ENCODE measurements at places on chromosomes 7 and 10.
A peak's percentile ranks its signal among the peaks of the same experiment; 100 is the strongest.

GRCh38 chr7:107090457-107090856, 46.0 kb downstream of the PRKAR2B start:
- DNase-seq: no peak

DNA sequence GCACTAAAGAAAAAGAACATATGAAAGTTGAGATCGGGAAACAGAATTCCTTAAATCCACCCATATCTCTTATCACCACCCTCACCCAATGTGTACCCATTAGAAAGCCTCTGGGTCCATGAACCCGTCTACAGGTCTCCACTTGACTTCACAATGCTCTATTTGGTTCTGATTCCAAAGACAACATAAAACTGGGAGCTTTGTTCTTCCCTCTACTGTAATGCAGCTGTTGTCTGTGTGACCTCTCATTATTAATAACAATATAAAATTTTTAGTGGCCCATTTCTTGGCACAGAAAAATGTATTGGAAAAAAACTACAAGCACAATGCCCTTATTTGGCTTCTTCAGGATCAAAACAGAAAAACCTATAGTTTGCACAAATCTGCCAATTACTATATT, 30.0 kb downstream of the DOCK4 start:
- DNase-seq: no peak

- no peak for DNase-seq
These were observed 147.8 kb downstream of the ELAPOR2 start for GRCh38 chr7:86911659-86912058.

- DNase-seq: no peak
These were observed 218.3 kb downstream of the FAM107B start for GRCh38 chr10:14556285-14556956.

GRCh38 chr7:84204655-84205054, 10.1 kb upstream of the SEMA3A start:
- DNase-seq: no peak

- no peak for DNase-seq
These were observed 103.4 kb downstream of the EVX1 start for GRCh38 chr7:27345997-27346396.

- DNase-seq: no peak
These were observed 10.0 kb upstream of the STAMBPL1 start for GRCh38 chr10:88870089-88870488.

GRCh38 chr10:24118246-24118645, 90.7 kb upstream of the KIAA1217 start:
- DNase-seq: no peak

DNA sequence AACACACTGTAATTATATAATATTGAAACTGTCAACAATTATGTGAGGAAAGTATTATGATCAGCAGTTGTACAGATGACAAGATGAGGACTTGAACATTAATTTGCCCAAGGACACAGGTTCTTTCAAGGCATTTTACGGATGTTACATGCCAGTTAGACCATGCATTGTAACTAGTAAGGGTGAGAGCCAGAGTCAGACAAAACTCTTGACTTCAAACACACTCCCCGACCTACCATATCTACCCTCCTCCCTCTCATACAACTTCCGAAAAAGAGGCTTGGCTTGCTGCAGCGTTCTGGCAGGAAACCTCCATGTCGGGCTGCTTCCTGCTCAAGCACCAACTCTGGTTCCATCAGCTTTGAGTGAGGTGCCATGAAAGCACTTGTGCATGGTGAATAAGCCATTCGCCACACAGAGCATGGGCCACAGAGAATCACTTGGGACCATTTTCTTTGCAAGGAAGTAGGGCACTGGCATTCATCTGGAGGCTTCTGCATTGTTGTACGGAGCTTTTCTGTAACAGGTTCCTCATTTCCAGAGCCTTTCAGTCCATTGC, 53.2 kb downstream of the FOXI2 start:
- DNase-seq: no peak

- no peak for DNase-seq
These were observed 218.7 kb downstream of the FANK1 start for GRCh38 chr10:126114884-126115555.

DNA sequence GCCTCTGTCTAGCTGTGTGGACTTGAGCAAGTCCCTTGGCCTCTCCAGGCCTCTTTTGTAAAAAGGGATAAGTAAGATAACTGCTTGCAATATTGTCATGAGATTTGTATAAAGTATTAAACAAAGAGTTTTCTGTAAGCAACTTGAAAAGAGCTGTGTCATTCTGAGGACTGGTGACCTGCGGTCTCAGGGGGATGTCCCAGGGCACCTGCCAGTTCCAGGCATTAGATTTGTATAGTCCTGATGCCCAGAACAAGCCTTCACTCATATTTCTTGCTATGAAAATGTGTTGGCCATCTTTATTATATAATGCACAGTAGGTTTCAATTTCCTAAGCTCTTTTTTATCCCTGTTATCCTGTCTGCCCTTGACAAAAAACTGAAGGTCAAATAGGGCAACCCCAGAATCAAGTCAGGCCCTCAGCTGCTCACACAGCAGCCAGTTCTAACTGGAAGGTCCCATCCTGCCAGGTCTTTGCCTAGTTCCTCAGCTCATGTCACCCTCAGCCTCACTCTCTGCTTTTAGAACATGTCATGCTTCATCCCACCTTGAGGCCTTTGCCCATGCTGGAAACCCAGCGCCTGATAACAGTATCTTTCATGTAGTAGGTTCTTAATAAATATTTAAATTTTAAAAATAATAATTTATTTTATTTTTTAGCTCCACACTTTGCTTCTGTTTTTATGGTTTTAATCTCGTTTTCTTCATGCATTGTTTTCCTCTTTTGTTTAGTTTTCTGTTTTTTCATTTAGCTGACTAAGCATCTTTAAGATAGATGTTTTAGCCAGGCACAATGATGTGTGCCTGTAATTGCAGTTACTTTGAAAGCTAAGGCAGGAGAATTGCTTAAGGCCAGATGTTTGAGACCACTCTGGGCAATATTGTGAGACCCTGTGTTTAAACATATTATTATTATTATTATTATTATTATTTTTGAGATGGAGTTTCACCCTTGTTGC, 87.5 kb upstream of the ZNF92 start:
- DNase-seq: no peak

- DNase-seq: peak; percentile 9
These were observed 486 bp upstream of the SORCS1 start for GRCh38 chr10:107164992-107165391.

- DNase-seq: no peak
These were observed 58.4 kb downstream of the ADCYAP1R1 start for GRCh38 chr7:31110331-31111108.

GRCh38 chr10:59688921-59689351, 20.7 kb downstream of the SLC16A9 start:
- no peak for DNase-seq

- peak; percentile 12 for DNase-seq
These were observed 31.9 kb downstream of the RSBN1L start for GRCh38 chr7:77727936-77728701.

DNA sequence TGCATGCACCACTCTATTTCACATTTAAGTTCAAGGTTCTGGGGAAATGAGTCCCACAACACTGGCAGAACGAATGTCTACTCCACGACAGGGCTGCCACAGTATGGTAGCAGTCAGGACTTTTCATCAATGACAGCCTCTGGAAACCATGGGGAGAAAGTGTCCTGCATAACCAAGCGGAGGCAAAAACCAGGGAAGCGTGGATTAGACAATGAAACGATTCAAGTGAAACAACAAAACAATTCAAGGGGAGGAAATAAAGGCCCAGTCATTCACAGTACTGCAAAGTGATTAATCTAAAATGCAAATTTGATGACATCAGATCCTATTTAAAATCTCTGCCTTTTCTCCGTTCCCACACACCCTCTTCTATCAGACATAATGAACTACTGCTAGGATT, 168.2 kb downstream of the DPY19L1 start:
- DNase-seq: no peak

DNA sequence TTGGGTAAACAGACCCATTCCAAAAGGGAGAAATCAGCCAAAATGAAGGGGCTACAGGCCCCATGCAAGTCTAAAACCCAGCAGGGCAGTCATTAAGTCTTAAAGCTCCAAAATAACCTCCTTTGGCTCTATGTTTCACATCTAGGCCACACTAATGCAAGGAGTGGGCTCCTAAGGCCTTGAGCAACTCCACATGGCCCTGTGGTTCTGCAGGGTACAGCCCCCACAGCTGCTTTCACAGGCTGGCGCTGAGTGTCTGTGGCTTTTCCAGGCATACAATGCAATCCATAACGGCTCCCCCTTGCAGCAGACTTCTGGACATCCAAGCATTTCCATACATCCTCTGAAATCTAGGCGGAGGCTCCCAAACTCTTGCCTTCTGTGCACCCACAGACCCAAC, 9.0 kb downstream of the TMEM243 start:
- no peak for DNase-seq

- no peak for DNase-seq
These were observed 43.6 kb downstream of the NSUN6 start for GRCh38 chr10:18607503-18608378.

DNA sequence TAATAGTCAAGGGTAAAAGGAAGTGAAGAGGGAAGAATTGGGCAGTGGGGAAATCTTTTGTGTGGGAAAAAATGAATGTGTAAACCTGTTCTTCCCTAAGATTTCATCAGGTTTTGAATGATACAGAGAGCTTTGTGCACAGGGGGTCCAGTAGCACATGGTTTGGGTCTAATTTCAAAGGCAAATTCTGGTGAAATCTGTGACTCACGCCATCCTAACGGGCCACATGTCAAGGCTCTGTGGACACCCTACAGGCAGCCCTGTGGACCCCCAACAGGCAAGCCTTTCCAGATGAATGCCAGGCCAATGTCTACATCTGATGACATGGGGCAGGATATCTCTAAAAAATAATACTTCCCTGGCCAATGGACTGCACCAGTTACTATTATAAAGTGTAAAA, 309.8 kb downstream of the PARD3 start:
- no peak for DNase-seq

DNA sequence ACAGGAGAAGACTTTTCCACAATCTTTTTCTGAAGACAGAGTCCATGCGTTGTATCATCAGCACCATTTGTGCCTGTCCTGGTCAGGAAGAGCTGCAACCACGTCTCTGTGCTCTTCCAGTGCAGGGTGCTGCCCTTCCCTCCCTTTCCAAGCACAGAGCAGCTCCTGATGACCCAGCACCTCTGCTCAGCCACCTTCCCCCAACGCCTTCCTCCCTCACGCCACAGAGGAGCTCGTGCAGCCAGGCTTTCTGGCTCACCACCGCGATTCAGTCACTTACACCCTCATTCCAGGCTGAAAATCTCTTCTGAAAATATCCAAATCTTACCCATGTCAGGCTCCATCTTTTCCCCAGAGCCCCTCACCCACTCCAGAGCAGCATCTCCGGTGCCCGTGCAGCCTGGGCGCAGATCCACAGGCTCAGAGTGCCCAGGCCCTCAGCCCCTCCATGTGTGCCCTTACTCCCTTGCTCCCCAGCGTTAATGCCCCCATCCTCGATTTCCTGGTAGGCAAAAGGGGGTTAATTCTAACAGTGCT, 181.5 kb downstream of the DIP2C start:
- no peak for DNase-seq

DNA sequence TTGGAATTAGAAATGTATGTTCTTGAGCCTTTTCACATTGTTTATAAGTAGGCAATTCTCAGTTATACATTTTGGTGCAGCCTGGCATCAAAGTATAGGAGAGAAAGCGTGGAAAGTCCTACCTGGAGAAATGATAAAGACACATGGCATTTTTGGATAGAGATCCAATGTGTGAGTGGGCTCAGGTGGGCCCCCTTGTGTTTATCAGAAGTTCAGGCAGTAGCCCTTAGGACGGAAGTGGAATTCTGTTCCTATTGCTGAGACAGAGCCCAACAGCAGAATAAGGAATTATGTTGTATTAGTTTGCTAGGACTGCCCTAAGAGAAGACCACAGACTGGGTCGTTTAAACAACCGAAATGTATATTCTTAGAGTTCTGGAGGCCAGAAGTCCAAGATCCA, 85.2 kb upstream of the AMPH start:
- DNase-seq: no peak

DNA sequence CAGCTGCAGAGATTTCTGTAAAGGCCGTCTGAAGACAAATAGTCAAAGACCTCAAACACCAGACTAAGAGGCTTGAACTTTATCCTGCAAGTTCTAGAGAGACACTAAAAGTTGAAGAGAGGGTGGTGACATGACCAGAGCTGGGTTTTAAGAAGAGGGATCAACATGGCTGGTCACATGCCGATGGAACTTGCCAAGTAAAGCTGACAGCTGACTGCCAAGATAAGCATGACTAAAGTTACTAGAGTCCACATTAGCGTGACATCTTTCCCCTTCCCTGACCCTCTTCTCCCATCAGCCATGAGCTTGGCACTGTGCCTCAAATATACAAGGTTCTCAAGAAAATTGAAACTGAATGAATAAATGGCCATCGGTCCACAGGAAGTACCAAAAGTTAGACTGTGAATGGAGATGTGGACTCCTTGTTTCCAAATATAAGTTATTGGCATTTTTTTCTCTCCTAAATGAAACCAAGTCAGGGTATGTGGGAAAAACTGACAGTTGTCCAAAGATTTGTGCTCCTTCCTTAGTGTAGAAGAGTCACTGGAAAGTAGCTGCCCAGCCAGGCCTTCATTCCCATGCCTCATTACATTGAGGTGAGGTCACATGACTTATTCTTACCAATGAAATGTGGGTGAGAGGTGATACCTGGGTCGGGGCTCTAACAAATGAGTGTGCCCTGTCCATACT, 24.5 kb downstream of the XPNPEP1 start:
- no peak for DNase-seq

DNA sequence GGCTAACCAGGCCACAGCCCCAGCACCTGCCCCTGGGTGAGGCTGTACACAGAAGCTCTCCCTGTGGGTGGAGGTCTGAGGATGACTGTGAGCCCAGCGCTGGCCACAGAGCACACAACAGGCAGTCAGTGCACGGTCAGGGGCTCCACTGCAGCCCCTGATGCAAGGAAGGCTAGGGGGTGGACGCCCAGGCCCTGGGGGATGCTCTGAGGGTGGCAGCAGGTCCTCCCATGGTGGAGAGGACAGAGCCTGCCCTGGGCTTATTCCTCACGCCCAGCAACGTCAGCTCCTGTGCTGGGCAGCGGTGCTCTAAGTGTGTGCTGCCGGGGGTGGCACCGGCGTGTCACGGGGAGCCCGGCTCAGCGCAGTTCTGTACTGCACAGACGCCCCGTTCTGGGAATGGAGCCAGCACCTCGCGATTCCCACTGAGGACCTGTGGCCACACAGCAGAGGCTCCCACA, 223.2 kb downstream of the MAD1L1 start:
- DNase-seq: no peak

GRCh38 chr10:112465299-112465883, 18.4 kb downstream of the VTI1A start:
- no peak for DNase-seq
